ENCODE measurements at places on chromosomes 3 and 15.
A peak's percentile ranks its signal among the peaks of the same experiment; 100 is the strongest.

GRCh38 chr3:12585970-12586369 lies 29.1 kb downstream of the MKRN2 start:
- no peak for DNase-seq

DNA sequence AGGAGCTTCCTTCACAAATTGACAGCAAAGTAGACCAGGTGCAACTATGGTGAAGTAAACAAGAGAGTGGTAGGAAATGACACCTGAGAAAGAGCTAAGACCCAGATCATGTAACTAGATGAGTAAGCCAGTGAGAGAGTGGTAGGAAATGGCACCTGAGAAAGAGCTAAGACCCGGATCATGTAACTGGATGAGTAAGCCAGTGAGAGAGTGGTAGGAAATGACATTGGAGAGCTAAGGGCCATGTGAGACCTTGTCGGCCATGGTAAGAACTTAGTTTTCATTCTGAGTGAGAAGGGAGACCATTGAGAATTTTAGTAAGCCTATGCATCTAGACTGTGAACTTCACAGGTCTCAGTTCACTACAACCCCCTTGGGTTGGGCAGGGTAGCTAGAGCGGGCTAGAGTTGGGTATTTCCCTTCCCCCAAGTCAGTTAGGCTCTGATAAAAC lies 5.4 kb upstream of the SENP7 start:
- DNase-seq = peak; percentile 85

DNA sequence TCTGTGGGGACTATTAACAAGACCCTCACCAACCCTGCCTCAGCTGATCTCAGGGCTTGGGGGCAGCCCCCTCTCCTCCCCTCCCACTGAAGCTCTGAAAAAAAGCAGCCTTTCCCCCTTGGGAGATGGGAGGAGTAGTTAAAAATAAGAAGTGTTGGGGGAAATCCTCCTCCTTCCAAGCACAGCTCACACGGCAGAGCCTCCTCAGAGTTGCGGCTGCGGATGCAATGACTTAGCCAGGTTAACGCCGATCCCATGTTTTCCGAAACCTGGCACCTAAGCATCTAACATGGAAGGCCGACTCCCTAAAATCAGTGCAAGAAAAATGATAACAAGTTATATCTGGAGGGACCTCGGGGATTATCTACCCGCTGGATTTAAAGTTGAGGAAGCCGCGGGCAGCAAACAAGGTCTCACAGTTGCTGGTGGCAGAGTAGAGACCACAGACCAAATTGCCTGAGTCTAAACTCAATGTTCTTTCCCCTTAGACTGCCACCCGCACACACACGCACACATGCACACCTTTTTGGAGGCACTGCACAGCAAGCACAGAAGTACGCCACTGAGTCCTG lies 1.1 kb upstream of the TPM1 start:
- DNase-seq = no peak

GRCh38 chr3:157081626-157082210 lies 78.2 kb downstream of the CCNL1 start:
- peak; percentile 92 for DNase-seq

- no peak for DNase-seq
These were observed 10.2 kb upstream of the SLC6A6 start for GRCh38 chr3:14392231-14392630.

- DNase-seq = no peak
These were observed 467.5 kb upstream of the ARL6 start for GRCh38 chr3:97297032-97297431.

GRCh38 chr15:59333401-59334075 lies 39.1 kb downstream of the MYO1E start:
- no peak for DNase-seq

DNA sequence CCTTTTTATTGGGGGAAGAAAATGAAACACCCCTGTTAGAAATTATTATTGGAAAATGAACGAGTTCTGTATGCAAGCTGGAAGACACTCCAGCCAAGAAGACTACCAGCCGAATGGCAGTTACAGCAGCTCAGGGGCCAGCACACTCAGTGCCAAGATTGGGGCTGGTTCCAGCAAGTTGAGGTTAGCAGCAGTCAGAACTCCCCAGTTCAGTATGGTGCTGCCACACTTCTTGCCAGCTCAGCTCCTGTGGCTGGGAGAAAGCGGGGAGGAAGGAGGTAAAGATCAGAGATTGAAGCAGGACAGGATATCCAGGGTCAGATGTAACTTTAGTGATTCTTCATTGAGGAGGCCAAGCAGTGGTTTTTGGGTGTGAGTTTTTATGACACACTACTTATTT lies 280.2 kb upstream of the NR2E3 start:
- no peak for DNase-seq

DNA sequence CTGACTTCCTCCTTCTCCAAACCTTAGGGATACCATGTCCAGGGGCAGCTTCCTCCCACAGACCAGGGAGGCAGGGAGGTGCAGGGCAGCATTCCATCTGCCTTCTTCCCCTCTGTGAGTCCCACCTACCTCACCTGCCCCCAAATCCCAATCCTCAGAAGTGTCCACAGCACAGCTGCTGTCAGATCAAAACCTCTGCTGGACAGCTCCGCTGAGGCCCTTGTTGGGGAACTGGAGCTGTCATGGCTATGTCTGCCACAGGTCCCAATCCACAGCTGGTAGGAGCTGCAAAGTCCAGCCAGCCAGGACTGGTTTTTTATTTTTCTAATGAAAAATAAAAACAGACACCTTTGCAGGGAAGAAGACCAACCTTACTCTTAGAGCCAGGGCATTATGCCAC lies 40.7 kb upstream of the TBC1D21 start:
- DNase-seq = no peak

DNA sequence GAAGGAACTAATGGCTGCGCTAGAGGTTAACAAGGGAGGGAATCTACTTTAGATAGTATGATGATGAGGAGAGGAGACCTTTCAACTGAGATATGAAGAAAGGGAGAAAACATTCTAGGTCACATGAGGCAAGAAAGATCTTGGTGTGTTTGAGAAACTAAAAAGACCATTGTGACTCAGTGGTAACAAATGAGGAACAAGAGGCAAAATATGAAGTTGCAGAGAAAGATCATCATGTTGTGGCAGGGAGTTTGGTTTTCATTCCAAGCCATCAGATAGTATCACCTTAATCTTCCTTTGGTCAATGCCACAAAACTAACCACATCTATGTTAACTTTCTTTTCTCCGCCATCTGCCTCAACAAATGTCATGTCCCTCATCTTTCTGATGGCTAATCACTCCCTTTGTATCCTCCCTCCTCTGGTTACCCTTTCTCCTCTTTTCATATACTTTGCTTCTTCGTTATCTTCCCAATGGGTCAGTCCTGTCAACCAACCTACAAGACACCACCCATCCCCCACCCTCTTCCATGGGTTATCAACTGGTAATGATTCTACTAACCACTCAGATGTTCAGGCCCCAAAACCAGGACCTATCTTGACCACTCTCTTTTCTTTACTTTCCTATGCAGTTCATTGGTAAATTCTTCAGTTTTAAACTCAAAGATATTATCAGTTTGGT lies 2.4 kb upstream of the PDCD6IP start:
- no peak for DNase-seq

DNA sequence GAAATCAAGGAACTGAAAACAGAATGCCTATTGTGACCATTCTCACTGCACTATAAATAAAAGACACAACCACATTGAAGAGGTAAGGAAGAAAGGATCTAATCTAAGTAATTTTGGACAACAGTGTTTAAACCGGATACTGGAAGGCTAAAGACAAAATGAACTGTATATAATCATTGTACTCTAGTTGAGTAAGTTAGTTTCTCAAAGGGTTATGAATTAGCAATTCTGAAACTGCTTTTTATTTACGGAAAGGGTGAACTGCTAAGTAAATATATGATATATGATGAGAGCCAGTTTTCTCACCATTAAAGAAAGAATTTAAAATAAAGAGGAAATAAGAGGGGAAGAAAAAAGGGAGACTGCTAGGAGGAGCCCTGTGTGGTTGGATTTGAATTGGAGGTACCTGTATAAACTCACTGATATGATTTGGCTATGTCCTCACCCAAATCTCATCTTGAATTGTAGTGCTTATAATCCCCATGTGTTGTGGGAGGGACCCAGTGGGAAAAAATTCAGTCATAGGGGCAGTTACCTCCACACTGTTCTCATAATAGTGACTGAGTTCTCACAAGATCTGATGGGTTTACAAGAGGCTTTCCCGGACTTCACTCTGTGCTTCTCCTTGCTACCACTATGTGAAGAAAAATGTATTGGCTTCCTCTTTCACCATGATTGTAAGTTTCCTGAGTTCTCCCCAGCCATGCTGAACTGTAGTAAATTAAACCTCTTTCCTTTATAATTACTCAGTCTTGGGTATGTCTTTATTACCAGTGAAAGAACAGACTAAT lies 607.7 kb downstream of the PYDC2 start:
- no peak for DNase-seq

DNA sequence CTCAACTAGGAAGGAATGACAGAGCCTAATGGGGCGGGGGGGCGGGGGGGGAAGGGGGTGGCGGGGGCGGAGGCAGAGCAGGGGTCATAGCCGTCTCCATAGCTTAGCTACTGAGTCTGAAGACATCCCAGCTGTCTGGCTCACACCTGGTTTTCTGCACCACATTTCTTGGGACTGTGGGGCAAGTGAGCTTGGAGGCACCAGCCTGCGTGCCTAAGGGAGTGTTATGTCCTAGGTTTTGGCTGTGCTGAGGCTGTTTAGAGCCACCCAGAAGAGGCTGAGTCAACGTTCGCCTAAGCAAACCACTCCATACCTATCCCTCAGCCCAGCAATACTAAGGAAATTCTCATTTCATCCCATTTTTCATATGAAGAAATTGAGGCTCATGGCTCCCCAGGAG lies 1.4 kb downstream of the IL17RD start:
- DNase-seq = no peak

DNA sequence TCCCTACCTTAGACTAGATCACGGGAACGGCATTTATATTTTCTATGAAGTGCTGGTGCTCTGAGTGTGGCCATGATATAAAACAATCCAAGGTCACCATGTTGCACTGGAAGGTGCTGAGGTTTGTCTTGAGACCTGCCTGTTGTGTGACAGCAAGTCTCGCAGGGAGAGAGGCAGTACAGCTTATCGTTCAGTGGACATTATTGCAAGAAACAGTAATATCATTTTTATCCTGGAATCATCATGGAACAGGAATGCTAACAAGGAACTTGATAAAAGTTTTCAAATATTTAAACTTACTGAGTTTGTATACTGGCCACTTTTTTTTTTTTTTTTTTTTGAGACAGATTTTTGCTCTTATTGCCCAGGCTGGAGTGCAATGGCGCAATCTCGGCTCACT lies 40.0 kb upstream of the GCNT3 start:
- no peak for DNase-seq

DNA sequence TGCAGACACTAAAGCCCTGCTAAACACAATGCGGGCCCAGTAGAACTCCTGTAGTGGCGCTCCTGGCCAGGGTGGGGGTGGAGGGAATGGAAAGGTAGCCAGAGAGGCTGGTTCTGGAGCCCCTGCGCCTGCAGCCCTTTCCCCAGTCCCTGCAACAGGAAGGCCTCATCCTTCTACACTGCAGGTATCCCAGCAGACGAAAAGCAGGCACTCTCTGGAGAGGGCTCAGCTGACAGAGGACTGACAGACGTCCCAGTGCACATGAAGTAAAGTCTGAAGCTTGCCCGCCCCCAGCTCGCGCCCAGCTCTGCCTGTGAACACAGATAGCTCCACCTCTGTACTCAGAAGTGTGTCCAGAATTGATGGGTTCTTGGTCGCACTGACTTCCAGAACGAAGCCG lies 46.0 kb downstream of the NSMCE3 start:
- DNase-seq = no peak

DNA sequence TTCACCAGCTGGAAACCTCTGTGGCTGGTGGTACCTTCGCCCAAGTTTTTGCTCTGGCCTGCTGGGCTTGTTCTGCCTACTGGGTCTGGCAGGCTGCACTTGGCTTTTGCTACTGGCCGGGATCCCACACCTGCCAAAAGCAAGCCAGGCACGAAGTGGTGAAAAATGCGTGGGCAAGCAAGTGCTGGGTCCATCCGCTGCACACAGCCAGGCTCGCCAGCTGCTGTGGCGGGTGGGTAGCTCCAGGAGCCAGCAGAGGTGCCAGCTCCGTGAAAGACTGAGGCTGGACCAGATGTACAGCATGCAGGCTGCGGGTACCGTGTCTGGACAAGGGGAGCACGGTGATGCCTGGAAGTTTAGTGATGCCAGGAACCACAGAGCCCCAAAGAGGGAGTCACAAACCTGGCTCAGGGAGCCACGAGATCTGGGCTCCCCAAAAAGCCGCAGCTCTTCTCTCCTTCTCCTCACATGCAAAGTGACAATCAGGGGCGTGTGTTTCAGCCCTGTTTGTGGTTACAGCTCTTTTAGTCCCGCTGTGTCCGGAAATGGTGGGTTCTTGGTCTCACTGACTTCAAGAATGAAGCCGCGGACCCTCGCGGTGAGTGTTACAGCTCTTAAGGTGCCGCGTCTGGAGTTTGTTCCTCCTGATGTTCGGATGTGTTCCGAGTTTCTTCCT lies 1455.6 kb upstream of the GBE1 start:
- no peak for DNase-seq

All from CD4-positive, alpha-beta T cell treated with Interleukin-2 at 100 ng/mL for 4 hours (primary cell).